ENCODE measurements at places on chromosomes 1 and 21.

- DNase-seq: no peak
Measured at GRCh38 chr1:30359539-30360220, 363.7 kb downstream of the MATN1 start.

- DNase-seq: no peak
Measured at GRCh38 chr1:36133484-36133883, 8.5 kb upstream of the COL8A2 start.

GRCh38 chr1:155882235-155882634 is 22.9 kb downstream of the SYT11 start:
- DNase-seq: no peak

DNA sequence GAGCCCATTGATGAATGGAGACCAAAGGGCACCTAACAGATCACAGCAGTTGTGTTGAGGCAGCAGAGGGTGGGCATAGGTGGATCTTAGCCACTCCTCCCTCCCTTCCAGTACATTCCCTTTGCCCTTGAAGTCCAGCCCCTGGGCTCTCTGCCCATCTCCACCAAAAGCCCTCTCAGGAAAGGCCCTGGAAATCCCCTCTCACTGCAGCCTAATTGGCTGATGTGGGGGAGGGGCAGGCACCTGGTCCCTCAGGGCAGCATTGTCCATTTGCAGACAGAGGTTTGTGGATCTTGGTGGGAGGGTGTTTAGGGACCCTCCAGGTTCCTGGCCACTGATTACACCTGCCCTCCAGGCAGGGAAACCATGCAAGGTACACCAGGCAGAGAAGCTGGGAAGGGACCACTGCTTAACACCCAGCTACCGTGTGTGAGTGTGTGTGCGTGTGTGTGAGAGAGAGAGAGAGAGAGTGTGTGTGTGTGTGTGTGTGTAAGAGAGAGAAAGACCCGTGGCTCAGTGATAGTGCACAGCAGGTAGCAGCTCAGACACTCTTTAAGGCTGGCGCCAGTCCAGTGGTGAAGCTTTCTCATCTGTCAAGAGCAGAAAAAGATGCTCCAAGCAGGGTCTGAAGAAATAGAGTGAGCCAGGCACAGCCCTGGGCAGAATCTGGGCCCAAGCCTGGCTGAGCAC is 71.1 kb downstream of the MATN1 start:
- DNase-seq: no peak

DNA sequence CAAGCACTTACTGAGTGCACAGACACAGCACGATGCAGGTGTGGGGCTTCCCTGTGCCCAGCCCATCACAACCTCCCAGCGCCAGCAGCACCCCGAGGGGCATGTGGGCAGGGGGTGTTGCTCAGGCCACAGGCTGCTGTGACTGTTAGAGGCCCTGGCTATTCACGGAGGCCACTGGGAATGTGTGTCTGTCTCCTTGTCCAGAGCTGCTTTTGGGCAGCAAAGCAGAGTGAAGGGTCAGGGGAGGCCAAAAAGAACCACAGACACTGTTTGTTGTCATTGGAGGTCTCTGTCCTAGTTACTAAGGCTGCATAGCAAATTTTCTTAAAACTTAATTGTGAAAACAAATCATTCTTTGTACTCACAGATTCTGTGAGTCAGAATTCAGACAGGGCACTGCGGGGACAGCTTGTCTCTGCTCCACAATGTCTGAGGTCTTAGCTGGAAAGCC is 49.6 kb downstream of the TNFRSF8 start:
- DNase-seq: no peak

- DNase-seq: no peak
Measured at GRCh38 chr1:112744009-112744578, 29.0 kb upstream of the PPM1J start.

DNA sequence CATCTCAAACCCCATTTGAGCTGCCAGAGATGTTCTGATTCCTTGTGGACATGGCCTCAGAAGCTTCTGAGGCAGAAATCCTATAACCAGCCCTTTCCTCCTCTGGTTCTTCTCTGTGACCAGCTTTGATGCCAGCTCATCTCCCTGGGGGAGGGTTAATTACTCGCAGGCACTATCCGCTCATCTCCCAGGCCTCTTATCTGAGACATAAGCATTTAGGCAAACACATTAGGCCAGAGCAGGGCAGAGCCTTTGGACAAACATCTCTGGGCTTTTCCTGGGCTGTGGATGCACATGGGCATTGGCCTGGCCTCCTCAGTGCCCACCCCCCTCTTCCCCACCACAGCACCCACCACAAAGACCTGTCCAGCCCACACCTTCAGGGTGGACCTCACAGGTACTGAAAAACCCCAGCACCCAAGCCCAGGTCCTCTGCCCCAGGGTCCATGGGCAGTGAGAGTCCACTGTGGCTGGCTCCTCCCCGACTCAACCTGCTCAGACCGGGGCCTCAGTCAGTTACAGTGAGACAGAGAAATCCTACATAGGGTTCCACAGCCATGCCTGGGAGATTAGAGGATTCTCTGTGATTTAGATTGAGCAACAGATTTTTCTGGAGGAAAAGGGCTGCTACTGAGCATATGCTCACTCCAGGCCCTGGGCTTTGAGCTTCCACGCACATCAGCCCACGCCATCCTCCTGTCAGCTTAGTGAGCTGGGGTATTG is 26.9 kb downstream of the IGSF21 start:
- DNase-seq: no peak

DNA sequence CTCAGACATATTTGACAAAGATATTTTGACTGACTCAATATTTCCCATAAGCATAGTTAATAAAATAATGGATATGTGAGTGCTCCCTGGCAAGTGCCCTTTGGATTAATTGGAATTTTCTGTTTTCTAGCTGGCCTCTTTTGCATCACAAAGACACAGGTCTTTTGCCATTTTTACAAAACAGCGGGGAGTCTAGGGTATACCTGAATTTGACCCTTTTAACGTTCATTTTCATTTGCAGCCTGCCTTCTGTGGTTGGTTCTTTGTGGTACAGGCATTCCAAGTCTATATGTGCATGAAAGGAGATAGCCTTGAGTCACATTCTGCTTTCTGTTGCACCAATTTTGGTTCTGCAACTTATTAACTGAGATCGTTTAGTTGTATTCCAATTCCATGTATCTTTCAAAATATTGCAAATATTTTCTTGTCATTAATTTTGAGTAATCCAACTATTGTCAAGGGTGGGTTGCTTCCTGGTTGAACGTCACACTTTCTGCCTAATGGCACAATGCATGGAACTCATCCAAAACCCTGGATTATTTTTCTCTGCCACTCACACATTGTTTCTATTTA is 171.7 kb downstream of the CRB1 start:
- DNase-seq: no peak

DNA sequence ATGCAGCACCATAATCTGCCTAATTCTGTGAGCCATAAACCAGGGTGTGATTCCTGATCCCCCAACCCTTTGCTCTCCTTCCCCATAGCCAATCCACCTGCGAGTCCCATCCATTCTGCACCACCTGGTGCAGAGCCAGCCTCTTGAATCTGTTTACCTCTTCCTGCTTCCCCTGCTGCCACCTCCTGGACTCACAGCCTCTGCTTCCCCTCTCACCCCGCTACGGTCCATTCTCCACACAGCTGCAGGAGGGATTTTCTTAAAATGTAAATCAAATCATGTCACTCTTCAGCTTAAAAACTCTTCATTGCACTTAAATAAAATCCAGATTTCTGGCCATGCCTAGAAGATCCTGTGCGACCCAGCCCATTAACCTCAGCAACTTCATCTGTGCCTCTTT is 186.7 kb downstream of the FOXD2 start:
- no peak for DNase-seq

DNA sequence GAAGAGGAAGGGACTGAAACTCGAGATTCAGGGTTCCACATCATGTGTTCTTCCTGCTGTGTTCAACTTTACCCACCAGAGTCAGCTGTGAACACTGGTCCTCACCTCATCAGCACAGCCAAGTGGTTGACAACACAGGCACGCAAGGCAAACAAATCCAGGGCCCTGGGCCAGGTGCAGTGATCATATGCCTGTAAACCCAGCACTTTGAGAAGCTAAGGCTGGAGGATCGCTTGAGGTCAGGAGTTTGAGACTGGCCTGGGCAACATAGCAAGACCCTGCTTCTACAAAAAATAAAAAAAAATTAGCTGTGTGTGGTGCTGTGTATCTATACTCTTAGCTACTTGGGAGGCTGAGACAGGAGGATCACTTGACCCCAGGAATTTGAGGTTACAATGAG is 8.4 kb upstream of the XKR8 start:
- DNase-seq: no peak

GRCh38 chr1:94949681-94950661 is 23.1 kb upstream of the CNN3 start:
- DNase-seq: no peak

- no peak for DNase-seq
Measured at GRCh38 chr1:82161700-82162141, 361.0 kb downstream of the ADGRL2 start.

GRCh38 chr1:175277783-175278733 is 85.5 kb upstream of the KIAA0040 start:
- no peak for DNase-seq

- no peak for DNase-seq
Measured at GRCh38 chr1:153624965-153625611, 2.2 kb downstream of the S100A13 start.

DNA sequence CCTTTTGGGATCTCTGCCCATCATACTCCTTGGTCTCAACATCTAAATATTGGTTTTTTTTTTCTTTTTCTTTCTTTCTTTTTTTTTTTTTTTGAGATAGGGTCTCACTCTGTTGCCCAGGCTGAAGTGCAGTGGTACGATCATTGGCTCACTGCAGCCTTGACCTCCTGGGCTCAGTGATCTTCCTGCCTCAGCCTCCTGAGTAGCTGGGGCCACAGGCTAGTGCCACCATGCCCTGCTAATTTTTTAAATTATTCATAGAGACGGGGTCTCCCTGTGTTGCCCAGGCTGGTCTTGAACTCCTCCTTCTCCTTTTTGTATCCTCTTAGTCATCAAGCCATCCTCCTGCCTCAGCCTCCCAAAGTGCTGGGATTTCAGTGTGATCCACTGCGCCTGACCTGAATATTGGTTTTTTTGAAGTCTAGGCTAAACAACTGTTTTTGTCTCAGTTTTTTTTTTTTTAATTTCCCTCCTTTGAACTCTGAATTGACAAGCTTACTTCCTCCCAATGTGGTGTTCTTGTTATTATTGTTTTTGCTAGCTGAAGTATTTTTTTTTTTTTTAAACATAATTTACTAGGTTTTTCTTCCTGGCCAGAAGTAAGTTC is 30.9 kb downstream of the MAPKAPK2 start:
- peak; percentile 60 for DNase-seq

DNA sequence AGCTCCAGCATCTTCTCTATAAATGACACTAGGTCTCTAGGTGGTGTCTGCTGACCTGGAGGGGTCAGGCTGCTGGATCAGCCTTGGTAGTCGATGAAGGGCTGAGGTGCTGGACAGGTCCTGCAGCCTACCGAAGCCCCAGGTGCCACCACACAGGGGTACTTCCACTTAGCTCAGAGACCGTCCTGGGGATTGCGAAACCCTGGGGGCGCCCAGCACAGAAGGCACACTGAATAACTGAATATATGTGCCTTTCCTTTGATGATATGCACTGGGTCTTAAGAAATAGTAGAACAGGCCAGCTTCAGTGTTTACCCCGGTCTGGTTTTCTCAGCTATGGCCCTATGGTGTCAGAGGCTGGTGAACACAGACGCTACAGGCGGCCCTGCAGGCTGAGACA is 10.9 kb downstream of the UBE2J2 start:
- no peak for DNase-seq

- DNase-seq: no peak
Measured at GRCh38 chr1:89631816-89632656, 884 bp upstream of the LRRC8C start.

GRCh38 chr1:109649491-109649914 is 6.4 kb upstream of the GSTM4 start:
- no peak for DNase-seq

DNA sequence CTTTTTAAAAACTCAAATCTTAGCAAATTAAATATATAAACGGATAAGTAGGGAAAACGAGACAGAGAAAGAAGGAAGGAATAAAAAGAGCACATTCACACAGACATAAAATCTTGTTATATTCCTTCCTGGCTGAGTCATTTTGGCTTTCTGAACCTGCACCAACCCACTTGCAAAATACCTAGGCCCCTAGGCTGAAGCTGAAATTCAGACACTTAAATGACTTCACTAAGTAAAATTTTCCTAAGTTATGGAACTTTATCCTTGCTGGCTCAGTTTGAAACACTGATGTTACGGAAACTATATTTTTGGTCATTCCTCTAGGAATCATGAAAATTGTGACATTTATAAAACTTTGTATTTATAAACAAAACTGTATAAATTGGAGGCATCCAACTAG is 462.8 kb upstream of the NFIA start:
- no peak for DNase-seq

GRCh38 chr1:172390683-172391551 is 29.6 kb upstream of the C1orf105 start:
- DNase-seq: no peak

GRCh38 chr21:25790878-25791204 is 56.1 kb downstream of the GABPA start:
- DNase-seq: no peak

All from CD4-positive, alpha-beta T cell treated with Interleukin-17A for 1 hour (primary cell).